Left forelimb (tissue), 1 donor: ENCODE measurements at places on chromosomes 1 and 21.

DNA sequence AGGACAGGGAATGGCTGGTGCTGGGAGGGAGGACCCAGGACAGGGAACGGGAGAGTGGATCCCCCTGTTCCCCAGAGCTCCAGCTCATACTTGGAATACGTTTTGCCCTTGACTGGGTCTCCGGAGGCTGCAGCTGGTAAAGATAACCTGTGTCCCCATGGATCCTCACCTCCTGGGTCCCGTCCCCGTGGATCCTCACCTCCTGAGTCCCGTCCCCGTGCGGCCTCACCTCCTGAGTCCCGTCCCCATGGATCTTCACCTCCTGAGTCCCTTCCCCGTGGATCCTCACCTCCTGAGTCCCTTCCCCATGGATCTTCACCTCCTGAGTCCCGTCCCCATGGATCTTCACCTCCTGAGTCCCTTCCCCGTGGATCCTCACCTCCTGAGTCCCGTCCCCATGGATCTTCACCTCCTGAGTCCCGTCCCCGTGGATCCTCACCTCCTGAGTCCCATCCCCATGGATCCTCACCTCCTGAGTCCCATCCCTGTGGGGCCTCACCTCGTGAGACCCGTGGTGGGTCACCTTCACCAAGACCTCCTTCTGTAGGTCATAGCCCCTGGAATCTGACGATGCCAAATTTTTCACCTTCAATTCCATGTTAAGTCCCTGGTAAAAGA, 61.4 kb downstream of the SCCPDH start:
- no peak for DNase-seq

GRCh38 chr21:31530897-31531705, 128.4 kb upstream of the SOD1 start:
- no peak for DNase-seq

DNA sequence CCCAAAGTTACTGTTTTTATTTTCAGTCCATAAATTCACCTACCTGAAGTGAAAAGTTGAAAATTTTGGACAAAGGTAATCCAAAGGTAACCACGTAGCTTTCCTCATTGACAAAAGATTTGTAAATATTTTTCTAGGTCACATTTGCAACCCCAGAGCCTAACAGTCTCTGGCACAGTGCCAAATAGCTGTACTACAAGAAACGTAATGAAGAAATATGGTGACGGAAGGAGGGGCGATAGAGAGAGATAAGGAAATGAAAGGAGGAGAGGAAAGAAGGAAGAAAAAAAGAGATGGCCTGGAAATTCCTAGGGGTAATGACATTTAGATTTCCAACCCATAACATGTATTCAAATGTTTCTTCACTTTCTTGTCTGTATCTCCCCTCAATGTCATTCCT, 159.4 kb downstream of the BARHL2 start:
- no peak for DNase-seq

- DNase-seq: no peak
These were observed 15.8 kb downstream of the COLGALT2 start for GRCh38 chr1:184021728-184022127.

GRCh38 chr1:107879346-107879745, 85.6 kb downstream of the VAV3 start:
- no peak for DNase-seq

GRCh38 chr21:31752967-31753366, 21.0 kb upstream of the SCAF4 start:
- DNase-seq: no peak
